ENCODE measurements at places on chromosomes 13 and 19.

DNA sequence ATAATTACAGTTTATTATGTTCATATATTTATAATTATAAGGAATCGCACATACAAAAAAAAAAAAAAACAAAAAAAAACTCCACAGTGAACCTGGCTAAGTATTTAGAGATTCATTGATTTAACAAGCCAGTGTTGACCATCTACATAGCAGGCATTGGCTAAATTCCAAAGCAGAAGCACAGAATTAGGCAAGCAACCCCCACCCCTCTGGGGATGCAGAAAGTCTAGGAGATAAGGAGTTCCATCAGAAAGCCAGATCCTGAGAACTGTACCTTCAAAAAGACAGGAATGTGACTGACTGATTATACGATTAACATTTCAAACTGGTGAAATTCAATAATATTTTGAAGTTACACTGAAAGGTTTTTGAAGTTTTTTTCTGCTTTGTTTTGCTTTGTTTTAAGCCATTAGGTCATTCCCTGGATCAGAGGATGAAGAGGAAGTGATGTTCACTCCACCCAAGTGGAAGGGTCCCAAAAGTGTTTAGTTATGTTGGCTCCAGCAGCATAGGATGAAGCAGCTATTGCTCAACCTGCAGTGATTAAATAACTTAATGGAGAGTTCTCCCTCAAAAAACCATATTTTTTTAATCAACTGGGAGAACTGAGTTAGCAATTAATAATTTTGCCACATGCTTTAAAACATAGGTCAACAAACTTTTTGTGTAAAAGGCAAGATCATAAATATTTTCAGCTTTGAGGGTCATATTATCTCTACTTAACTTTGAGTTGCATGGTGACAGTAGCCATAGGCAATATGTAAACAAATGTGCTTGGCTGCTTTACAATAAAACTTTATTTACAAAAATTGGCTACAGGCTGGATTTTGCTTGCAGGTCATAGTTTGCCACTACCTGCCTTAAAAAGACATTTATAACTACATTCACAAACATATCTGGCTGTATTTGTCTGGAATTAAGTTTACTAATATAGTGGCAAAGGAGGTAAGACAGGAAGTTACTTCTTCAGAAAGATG is 49.6 kb downstream of the DOCK9 start:
- no peak for DNase-seq

- DNase-seq = no peak
Measured at GRCh38 chr13:25662516-25662915, 290.7 kb downstream of the ATP8A2 start.

DNA sequence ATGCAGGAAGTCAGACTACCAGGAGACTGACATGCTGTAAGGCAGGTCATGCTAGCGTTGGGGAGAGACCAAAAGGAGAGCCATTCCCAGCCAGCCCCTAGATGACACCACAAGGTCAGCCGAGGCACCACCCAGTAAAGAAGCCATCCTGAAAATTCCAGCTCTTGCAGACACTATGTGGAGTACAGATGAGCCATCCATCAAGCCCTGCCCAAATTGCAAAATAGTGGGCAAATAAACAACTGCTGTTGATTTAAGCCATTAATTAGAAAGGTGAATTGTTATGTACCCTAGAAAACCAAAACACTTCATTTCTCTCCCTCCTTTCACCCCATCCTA is 82.1 kb downstream of the TBC1D4 start:
- no peak for DNase-seq

- no peak for DNase-seq
Measured at GRCh38 chr13:28357247-28357825, 137.6 kb downstream of the FLT1 start.

GRCh38 chr19:34193439-34193838 is 21.1 kb downstream of the LSM14A start:
- no peak for DNase-seq

GRCh38 chr13:75415171-75415570 is 66.8 kb downstream of the TBC1D4 start:
- DNase-seq = no peak

DNA sequence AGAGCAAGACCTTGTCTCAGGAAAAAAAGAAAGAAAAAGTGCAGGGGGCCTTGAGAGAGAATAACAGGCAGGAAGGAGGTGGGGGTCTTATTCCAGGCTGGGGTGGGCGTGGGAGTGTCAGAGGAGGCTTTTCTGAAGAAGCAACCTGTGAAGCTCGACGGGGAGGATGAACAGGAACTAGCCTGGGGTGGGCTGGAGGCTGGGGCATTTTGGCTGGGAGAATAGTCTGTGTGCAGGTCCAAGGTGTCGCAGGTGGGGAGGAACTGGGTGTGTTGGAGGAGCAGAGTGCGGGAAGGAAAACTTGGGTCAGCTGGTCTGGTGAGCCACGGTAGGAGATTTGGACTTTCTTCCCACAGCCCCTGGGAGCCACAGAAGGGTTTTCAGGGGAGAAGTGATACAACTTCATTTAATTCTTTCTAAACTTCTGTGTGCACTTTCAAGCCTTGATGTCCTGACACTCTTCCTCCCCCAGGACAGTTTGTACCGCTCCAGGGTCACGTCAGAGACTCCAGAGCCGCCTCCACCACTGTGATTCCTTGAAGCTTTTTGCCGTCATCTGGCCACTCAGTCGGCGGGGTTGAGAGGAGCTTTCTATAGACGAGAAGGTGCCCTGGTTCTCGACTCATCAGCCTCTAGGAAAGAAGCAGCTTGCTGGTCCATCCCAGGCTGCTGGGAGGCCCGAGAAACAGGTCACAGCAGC is 138.7 kb downstream of the SIPA1L3 start:
- no peak for DNase-seq

- DNase-seq = no peak
Measured at GRCh38 chr13:97659602-97660001, 225.6 kb downstream of the RAP2A start.

- DNase-seq = no peak
Measured at GRCh38 chr13:92390217-92390616, 836.4 kb upstream of the GPC6 start.

GRCh38 chr13:73355134-73355533 is 296.3 kb downstream of the KLF5 start:
- no peak for DNase-seq

DNA sequence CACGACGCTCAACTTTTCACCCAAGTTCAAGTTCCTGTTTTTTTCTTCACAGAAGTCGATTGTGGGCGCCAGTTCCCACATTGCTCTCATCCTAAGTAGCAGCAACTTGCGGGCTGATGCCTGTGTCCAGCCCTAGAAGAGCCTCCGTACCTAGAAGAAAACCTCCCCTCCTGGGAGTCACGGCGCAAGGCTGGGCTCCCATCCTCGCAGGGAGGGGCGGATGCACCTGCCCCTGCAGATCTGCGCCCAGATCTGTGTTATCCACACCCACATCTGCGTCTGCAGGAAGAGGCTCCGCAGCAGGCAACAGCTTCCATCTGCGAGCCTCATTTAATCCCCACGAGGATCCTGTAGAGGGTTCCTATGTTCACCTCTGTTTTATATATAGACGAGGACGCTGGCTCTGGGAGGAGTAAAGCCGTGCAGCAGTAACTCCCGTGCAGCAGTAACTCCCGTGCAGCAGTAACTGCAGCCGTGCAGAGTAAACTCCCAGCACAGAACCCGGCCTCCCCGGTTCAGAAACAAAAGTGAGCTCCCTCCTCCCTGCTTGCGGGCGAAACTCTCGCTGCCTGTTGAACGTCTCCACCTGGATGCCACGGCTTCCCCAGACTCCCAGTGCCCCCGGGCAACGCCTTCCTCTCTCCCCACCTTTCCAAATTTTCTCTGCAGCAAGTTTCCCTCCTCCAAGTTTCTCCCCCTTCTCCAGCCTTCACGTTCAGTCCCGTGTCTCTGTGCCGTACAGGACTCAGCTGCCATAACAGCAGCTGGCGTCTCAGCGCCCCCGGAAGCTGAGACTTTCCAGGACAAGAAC is 23.5 kb upstream of the LAIR1 start:
- DNase-seq = no peak

- no peak for DNase-seq
Measured at GRCh38 chr13:110518226-110518525, 43.3 kb downstream of the RAB20 start.

- DNase-seq = no peak
Measured at GRCh38 chr13:76991432-76991795, 467 bp upstream of the CLN5 start.

DNA sequence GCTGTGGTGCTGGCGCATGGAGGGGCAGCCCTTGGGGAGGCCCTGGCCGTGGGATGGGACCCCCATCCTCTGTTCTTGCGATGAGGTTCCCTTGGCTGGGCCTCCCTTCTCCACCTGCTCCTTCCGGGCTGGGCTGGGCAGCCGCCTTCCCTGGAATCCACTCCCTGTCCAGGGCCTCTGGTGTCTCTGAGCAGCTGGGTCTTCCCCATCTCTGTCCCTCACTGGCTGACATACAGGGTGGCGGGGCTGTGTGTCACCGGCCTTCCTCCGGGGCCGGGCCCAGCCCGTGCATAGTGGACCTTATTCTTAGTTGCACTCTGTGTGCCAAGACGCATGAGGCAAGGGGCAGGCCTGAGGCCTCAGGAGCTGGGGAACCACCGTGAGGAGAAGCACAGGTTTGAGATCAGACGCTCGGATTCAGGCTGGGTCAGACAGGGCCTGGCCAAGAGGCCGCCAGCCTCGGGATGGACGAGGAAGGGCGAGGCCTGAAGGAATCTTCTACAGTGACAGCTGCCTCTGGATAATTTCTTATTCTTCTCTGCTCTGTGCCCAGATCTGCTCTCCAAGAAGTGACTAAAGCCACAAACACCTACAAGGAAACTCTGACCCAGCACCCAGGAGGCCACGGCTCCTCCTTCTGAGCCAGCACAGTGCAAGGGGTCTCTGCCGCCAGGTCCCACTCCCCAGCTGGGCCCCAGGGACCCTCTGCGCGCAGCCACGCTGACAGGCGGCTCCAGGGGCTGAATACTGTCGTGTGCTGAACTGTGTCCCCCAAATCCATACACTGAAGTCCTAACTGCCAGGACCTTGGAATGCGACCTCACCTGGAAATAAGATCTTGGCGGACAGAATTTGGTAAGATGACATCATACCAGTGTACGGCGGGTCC is 11.0 kb downstream of the SGTA start:
- DNase-seq = no peak

DNA sequence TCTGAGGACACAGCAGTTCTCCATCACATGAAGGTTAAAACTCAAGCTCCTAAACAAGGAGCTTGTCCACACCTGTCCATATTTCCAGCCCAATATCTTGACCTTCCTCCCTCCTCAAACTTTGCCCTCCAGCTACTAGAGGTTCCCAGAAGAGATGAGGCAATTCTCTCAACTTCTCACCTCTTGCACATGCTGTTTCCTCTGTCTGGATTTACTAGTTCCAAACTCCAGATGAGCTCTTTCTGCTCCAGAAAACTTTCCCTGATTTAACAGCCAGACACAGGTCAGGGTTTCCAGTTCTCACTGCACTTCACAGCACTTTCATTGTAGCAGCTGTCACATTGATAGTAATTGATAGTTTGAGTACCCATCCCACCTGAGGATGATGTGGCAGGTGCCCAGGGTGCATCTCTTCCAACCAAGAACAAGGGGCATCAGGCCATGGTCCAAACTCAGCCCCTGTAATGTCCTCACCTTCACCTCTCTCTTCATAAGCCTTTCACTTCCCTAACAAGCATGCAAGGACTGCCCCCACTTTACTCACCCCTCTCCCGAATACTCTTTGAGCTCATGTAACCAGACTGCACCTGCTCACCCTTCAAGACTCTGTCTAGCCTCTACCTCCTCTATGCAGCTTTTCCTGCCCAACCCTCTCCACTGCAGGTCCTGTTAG is 3.0 kb upstream of the WDFY2 start:
- no peak for DNase-seq

DNA sequence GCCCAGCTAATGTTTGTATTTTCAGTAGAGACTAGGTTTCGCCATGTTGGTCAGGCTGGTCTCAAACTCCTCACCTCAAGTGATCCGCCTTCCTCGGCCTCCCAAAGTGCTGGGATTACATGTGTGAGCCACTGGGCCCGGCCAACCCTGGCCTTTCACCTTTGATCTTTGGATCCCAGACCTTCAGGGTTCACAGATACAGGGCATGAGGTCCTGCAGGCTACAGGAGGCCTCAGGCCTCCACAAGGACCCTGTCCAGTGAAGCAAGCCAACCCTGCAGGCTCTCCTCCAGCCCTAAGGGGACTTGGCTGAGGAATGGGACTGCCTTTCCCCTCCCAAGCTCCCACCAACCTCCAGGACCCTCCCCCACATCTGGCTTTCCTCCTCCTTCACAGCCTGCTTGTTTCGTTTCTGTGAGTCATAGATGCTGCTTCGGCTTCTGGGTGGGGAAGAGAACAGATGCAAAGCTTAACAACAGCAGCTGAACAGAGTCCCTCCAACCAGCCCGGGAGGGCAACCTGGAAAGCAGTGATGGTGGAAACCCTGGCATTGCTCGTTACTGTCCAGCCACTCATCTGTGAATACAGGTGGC is 11.8 kb downstream of the ARHGEF18 start:
- no peak for DNase-seq

GRCh38 chr13:81171065-81171647 is 830.2 kb upstream of the SPRY2 start:
- no peak for DNase-seq

GRCh38 chr13:47816831-47817230 is 184.2 kb downstream of the SUCLA2 start:
- DNase-seq = no peak

GRCh38 chr19:5826531-5827341 is 12.8 kb downstream of the FUT6 start:
- DNase-seq = no peak

- DNase-seq = no peak
Measured at GRCh38 chr19:13195678-13196077, 45.5 kb downstream of the IER2 start.

DNA sequence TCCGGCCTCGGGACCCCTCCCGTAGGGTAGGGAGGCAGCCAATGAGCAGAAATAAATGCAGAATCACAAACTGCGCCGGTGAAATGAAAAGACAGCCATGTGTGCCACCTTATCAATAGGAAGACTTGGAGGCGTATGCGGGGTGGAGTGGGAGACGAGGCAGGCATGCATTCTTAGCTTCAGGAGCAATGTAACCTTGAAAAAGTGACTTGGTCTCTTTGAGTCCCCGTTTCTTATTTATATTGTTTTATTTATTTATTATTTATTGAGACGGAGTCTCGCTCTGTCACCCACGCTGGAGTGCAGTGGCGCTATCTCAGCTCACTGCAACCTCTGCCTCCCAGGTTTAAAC is 16.0 kb downstream of the SSC5D start:
- DNase-seq = no peak

DNA sequence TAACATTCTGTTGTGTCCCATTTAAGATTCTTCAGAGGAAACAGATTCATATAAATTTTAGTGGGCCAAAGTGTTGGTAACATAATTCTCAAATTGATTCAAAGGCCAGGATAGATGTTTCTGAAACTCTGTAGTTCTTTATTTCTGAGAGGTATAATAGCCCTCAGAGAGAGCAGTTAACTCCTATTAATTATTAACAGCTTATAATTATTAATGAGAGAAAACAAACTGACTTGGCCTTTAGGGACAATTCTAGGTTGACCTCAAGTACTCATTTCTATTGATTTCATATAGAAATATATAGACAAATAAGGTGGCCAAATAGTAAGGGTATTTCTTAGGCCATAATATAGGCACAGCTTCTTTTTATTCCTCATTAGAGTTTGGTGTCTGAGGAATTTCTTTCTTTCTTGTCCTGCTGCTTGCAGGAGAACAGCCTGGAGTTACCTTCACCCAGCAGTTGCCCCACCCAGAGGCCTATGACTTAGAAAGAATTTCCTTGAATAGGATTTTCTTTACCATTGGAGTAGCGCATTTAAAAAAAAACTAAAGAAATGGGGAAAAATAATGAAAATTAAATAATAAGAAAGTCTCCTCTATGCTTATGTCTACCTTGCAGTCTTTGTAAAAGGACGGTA is 1430.1 kb upstream of the SPRY2 start:
- DNase-seq = no peak

- DNase-seq = no peak
Measured at GRCh38 chr19:29090783-29091526, 122.0 kb downstream of the UQCRFS1 start.

Measured in HS-27A (cell line).